Urothelium cell line (cell line): ENCODE measurements at places on chromosomes 7 and 10.

GRCh38 chr10:103096130-103096529 is 96.9 kb downstream of the NT5C2 start:
- no peak for DNase-seq

GRCh38 chr7:95899919-95900513 is 127.7 kb downstream of the DYNC1I1 start:
- no peak for DNase-seq

GRCh38 chr7:99824091-99824490 is 3.7 kb upstream of the CYP3A43 start:
- DNase-seq = no peak

DNA sequence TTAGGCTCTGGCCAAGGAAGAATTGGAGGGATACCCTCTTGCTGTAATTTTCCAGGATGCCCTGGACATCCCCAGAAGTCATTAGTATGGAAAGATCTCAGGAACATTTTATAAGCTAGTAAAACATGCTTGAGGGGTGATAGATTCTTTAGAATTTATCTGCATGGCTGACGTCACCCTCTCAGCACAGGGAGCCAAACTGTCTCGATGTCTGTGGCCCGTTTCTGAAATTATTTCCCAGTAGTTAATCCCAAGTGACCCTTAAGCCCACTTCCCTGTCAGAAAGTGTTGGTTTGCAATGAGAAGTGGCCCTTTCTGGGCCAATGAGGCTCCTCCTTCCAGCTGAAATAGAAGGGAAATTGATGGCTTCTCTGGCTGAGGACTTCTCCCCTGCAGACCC is 184.5 kb upstream of the BMPER start:
- no peak for DNase-seq

DNA sequence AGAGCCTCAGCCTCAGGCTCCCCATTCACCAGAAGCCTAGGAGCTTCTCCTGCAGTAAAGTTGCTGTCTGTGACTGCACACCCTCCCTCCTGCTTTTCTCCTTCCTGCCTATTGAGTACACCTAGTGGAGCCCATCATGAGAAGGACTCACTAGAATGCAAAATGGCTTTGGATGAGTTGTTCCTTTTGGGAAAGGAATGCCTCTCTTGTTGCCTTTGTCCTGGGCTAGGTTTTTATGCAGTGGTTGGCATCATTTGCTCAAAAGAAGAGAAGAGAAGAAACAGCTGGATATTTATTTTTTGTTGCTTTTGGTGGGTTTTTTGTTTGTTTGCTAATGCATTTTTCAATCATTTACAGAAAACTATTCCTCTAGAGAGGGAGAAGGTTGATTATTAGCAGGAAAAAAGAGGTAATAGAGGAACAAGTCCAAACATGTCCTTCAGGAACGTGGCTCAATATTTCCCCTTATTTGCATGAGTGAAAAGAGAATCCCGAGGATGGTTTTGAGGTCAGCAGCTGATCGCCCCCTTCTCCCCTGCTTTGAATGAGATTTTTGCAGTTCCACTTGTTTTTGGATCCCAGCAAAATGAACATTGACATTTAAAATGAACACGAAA is 369.9 kb upstream of the NRP1 start:
- no peak for DNase-seq

- no peak for DNase-seq
Observed at GRCh38 chr10:44804661-44805060, 106.5 kb upstream of the TMEM72 start.

DNA sequence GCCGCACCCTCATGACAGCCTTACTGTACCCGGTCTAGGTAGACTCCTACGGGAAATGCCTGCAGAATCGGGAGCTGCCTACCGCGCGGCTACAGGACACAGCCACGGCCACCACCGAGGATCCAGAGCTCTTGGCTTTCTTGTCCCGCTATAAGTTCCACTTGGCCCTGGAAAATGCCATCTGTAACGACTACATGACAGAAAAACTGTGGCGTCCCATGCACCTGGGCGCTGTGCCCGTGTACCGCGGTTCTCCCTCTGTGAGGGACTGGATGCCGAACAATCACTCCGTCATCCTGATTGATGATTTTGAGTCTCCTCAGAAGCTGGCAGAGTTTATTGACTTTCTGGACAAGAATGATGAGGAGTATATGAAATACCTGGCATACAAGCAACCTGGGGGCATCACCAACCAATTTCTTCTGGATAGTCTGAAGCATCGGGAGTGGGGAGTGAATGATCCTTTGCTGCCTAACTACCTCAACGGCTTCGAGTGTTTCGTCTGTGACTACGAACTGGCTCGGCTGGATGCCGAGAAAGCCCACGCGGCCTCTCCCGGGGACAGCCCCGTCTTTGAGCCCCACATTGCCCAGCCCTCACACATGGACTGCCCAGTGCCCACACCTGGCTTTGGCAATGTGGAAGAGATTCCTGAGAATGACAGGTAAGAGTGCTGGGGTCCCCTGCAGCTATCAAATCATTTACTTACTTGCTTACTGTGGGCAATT is 8.5 kb upstream of the CHCHD1 start:
- no peak for DNase-seq

- DNase-seq = no peak
Observed at GRCh38 chr10:45280113-45280760, 35.2 kb downstream of the OR13A1 start.

- no peak for DNase-seq
Observed at GRCh38 chr10:47206449-47207280, 93.3 kb upstream of the GDF10 start.

DNA sequence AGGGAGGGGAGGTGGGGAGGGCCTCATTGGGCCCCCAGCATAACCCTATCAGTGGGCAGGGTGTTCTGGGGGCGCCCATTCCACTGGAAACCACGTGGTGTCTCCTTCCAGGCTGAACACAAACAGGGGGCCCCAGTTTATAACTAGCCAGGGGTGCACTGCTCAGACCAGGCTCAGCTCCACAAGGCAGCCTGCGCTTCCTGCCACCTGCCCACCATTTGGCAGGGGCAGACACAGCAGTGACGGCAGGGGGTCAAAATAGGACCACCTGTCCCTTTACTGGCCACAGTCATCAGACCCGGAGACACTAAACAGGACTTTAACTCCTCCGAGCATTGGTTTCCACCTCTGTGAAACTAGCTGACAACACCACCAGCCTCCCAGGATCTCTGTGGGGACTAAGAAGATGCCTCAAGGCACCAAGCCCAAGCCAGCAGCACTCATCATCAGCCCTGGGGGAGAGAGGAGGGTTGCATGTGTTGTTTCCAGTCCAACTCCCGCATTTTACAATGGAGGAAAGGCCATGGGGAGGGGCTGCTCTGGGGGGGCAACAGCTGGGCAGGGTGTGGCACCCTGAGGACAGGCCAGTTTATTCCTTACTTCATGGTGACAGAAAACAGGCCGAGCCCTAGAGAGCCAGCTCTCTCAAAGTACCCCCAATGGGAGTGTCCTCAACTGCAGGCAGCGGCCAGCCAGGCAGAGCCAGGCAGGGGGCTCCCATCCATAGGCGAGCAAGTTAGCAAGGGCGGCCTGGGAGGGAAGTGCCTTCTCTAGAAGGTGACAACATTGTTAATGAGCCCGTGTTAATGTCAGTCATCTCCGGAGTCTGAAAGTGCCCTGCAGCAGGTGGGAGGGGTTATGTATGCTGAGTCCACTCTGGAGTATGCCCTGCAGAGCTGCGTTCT is 127.6 kb downstream of the TNS3 start:
- no peak for DNase-seq

DNA sequence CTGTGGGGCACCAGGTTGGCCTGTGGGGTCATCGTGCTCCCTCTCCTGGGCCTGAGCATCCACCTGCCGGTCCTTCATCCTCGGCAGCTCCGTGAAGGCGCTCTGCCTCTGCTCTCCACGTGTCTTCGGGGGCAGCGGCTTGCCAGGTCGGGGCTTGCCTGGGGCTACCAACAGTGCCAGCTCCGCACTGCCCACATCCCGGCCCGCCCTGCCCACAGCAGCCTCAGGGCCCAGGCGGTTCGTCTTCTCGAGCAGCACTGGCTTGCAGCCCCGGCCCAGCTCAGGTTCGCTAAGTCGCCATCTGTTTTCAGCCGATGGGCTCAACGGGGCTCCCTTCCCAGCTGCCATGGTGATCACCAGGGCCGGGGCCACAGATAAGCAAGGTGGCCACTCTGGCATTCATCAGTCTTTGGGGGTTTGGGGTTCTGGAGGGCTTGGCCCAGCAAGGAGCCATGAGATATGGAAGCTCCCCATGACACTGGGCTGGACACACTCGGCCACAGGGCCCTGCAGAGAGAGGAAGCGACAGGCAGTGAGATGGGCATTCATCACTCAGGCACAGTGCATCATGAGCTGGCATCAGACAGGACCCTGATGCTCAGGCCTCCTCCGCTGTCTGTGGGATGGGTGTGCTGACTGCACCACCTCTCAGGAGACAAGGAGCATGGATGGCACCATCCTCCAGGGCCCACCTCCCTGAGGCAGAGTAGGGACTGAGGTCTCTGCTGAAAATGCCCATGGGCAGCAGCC is 15.5 kb downstream of the ZNF488 start:
- no peak for DNase-seq

GRCh38 chr7:98930921-98931320 is 52.6 kb downstream of the TRRAP start:
- no peak for DNase-seq

DNA sequence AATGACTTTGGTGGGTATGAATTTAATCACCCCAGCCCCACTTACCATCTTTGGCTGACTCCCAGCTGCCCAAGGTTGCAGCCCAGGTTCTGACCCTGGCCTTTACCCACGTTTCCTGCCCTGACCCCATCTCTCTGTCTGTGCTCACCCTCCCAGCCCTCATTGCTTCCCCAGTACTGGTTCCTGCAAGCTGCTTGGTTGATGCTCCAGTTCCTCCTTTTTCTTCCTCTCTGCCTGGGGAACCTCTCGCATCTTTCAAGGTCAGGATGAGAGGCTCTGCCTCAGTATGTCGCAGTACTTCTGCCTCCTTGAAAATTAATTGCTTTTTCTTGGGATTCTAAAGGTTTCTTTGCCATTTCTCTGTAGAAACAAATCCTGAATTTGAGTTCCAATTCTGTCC is 263.8 kb upstream of the ZNF32 start:
- DNase-seq = no peak

DNA sequence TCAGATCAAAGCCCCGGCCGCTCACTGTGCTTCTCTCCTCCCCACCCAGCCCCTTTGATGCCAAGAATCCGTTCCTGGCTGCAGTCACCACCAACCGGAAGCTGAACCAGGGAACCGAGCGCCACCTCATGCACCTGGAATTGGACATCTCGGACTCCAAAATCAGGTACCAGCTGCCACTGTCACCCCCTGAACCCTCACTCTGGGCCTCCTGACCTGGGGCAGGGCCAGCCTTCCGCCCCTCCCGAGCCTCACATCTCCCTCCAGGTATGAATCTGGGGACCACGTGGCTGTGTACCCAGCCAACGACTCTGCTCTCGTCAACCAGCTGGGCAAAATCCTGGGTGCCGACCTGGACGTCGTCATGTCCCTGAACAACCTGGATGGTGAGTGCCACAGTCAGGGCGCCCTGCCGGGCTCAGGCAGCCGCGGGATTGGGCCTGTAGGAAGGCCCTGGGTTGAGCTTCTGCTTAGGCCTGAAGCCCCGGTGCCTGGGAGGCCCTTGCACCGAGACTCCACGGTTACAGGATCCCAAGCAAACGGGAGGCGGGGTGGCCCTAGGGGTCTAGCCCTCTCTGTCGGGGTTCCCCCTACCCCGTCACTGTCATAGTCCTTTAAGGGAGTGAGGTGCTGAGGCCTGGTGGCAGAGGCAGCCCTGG is 10.8 kb downstream of the TMEM120A start:
- DNase-seq = no peak

GRCh38 chr10:104037261-104037951 is 48.3 kb downstream of the COL17A1 start:
- DNase-seq = no peak

DNA sequence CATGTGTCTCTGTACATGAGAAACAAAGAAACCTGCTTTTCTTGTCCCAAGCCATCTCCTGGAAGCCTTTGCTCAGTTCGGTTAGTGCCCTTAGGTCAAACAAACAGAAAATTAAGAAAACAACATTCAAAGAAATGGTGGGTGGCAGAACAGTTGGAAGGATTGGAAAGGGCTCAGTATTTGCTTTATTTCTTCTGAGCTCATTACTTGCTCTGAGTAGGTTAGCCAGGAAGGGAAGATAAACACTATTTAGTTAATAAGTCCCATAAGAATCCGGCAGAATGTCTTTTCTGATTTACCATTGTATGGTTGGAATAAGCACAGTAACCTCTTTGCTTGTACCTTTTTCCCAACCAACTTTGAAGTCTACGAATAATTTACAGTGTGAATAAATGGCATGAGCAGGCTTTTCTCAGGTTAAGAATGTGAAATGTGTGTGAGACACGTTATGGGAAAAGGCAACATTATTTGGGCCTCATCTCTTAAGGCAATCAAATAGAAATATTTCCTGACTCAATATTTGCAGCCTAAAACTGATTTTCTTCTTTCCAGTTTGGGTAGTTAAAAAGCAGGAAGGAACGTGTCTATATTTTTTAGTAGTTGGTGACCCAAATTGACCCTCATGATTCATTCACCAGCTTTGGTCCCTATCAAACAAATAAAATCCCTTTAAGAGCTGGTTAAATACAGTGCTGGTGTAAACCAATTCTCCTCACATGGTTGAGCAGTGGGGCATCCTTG is 158.5 kb downstream of the DKK1 start:
- no peak for DNase-seq

DNA sequence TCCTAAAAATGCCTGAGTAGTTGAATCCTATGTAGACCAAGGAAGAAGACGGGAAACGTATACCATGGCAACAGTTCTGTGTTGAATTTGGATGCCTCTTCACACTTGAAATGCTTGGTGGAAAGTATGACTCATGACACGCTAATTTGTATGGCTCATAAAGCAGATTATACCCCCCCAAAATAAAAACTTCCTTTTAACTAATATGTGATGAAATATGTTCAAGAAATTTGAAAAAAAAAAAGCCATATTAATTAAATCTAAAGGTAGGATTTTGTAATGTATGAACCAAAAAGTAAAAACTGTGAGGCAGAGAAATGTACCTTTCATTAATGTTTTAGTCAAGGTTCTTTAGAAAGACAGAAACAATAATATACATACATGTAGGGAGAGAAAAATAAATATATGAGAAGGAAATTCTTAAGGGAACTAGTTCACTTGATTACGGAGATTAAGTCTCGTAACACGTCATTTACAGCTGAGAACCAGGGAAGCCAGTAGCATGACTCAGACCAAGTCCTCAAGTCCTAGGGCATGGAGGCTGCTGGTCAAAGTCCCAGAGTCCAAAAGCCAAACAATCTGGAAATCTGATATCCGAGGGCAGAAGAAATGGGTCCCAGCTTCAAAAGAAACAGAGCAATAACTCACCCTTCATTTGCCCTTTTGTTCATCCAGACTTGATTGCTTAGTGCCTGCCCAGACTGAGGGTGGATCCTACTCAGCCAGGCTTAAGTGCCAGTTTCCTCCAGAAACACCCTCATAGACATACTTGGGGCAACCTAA is 485.1 kb downstream of the SEMA3D start:
- DNase-seq = peak; percentile 75

DNA sequence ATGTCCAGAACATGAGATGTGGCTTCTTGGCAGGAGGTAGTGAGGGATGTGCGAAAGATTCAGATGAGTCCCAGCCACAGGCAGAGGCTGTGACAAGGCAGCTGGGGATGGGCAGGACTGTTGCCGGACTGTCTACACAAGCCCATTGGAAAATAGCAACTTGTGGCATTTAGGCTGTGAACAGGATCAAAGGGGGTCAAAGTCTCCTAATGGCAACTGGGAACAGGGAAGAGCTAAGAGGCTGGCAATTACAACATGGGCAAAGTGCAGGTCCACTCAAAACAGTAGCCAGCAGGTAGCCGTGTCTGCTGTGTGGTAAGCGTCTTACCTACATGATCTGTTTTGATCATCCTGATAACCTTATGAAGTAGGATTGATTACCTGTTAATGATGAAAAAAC is 254.2 kb upstream of the ZNF32 start:
- no peak for DNase-seq

- DNase-seq = peak; percentile 86
Observed at GRCh38 chr10:47164126-47164799, 135.7 kb upstream of the GDF10 start.
